ENCODE measurements at places on chromosomes 16 and 17.
A peak's percentile ranks its signal among the peaks of the same experiment; 100 is the strongest.

- no peak for DNase-seq
Observed at GRCh38 chr17:79033741-79034501, 10.0 kb downstream of the C1QTNF1 start.

GRCh38 chr17:1905190-1905913 lies 75.5 kb downstream of the RPA1 start:
- no peak for DNase-seq

DNA sequence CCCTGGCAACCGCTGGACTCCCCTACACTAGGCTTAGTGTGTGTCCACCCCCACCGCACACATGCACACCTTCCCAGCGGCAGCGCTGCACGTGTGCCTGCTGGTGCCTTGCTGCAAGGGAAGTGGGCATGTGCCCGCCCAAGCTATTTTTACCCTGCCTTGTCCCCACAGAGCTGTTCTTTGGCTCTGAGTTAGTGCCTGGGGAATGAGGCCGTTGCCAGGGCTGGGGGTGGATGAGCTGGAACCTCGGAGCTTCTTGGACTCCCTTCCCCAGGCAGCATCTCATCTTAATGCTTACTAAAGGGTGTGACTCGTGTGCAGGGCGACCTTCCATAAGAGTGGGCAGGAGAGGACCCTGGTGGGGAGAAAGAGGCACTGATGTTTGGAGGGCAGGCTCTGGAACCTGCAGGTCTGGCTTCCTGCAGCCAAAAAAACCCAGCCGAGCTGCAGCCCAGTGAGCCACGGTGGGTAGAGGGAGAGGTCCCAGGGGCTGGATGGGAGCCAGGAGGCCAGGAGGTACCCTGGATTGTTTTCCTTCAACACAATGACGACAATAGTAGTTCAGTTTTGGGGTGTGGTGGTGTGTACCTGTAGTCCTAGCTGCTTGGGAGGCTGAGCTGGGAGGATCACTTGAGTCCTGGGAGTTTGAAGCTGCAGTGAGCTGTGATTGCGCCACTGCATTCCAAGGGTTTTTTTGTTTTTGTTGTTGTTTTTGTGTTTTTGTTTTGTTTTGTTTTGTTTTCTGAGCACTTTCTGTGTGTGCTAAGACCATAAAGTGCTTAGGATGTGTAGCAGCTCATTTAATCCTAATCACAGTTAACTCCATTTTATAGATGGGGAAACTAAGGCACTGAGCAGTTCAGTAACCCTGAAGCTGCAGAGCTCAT lies 119.1 kb downstream of the RAB11FIP4 start:
- DNase-seq, result no peak

DNA sequence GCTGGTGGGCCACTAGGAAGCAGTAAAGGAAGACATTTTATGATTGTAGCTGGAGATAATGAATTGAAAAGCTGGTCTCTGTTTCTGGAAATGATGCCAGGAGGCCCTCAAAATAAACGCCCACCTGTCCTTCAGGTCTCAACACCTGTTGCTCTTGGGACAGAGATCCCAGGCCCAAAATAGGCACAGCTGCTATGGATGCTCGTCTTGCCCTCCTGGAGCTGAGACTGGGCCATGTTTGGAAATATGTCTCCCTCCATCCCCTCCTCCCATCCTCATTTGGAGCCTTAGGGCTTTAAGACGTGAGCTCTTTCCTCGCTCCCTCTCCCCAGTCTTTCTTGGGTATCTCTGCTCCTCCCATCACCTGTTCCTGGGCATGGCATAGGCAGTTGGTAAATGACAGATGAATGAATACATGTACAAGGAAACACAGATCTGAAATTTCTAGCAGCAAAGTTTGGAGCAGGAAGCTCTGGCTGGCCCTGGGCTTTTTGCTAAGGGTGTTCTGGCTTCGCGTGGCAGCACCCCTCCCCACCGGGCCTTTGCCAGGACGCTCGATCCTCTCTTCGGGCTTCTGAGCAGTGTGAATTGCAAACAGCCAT lies 33.3 kb downstream of the MYH3 start:
- DNase-seq, result no peak

- no peak for DNase-seq
Observed at GRCh38 chr16:13269905-13270528, 368.6 kb downstream of the SHISA9 start.

DNA sequence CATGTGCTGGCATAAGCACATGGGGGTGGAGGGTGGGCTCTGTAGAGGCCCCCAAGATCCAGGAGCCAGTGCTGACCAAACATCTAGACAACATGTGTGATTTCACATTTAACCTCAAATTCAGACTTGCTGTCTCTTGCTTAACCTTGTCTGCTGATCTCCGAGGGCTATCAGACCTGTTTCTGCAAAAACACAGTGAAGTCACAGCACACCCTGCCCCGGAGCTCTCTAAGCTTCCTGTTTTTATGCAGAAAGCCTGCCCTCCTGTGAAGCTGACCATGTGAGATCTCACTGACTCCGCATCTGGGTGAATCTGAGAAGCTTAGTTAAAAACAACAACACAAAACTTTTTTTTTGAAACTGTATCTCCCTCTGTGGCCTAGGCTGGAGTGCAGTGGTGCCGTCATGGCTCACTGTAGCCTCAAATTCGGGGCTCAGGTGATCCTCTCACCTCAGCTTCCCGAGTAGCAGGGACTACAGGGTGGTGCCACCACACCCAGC lies 6.6 kb upstream of the DPEP2 start:
- peak; percentile 34 for DNase-seq

DNA sequence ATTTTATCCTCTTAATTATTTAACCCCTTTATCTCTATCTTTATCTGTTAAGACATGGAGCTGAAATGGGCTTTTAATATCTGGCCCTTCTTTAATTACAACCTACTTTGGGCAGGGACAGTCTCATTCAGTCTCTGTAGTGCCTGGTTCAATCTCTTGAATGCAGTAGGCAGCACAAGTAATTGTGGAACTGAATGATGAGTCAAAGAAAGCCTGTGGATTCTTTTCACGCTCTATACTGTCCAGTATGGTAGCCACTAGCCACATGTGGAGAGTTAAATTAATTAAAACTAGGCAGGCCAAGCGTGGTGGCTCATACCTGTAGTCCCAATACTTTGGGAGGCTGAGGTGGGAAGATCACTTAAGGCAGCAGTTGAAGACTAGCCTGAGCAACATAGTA lies 9.3 kb downstream of the BPTF start:
- DNase-seq, result no peak

- peak; percentile 10 for DNase-seq
Observed at GRCh38 chr17:3025421-3026124, 37.8 kb downstream of the OR1D5 start.

DNA sequence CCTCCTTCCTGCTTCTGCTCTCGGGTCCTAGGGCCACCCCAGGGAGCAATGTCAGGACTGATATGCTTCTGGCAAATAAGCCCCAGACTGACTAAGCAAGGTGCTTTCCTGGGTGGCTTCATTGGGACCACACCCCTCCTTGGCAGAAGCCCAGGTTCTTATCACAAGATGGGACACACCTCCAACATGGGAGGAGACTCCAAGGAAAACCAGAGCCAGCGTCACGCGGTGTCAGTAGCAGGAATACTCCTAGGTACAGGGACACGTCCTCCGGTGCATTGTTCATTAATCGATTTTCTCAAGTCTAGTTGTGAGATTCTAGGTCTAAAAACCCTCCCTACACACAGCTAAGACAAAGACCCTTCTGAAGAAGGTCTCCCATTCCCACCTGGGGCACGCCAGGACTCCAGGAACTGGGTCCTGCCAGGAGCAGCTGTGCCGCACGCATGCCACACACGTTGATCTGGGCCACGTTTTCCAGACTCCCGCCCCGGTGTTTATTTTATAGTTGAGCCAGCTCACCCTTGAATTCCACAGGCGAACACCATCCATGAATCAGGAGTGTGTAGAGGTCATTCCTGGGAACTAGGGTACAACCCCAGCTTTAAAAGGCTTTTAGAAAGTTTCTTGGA lies 30.8 kb downstream of the FA2H start:
- DNase-seq, result no peak

DNA sequence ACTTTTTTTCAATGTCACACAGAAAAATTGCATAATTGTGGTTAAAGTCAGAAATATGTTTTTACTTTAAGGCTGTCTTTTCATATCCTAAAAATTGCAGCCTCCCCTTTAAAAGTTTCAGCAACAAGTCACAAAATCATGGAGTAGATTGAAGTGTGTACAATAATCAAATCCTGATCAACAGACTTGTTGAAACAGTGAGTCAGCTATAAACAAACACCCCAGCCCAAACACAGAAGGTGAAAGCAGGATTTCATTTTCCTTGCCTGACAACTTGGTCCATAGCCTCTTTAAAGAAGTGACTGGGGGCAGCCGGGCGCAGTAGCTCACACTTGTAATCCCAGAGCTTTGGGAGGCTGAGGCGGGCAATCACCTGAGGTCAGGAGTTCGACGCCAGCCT lies 59.9 kb downstream of the WNT3 start:
- DNase-seq, result no peak

DNA sequence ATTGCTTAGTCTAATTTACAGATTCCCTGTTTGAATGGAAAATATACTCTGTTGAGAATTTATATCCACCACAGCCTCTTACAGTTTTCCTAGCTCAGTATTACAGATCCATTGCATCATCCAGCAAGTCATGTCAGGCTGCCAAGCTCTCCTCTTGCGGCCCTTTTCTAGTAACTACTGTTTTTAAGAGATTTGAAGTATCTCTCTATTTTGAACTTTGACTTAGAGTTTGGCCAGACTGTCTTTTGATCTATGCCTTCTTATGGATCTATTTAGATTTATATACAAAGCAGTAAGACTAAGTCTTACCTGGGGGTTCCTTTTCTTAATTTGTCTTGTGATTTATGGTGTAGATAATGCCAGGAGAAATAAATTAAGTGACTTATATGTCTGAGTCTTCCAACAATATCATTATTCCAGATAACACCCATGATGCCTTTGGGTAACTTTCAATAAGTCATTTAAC lies 53.1 kb upstream of the ABCC11 start:
- no peak for DNase-seq

GRCh38 chr17:49111934-49112333 lies 20.6 kb upstream of the B4GALNT2 start:
- no peak for DNase-seq

GRCh38 chr16:1637526-1637925 lies 25.4 kb downstream of the CRAMP1 start:
- DNase-seq, result no peak

GRCh38 chr17:4375039-4375748 lies 8.7 kb upstream of the UBE2G1 start:
- no peak for DNase-seq

GRCh38 chr17:48681609-48682008 lies 40.7 kb downstream of the PRAC1 start:
- DNase-seq, result no peak

GRCh38 chr17:48513666-48514455 lies 16.9 kb downstream of the HOXB1 start:
- no peak for DNase-seq

DNA sequence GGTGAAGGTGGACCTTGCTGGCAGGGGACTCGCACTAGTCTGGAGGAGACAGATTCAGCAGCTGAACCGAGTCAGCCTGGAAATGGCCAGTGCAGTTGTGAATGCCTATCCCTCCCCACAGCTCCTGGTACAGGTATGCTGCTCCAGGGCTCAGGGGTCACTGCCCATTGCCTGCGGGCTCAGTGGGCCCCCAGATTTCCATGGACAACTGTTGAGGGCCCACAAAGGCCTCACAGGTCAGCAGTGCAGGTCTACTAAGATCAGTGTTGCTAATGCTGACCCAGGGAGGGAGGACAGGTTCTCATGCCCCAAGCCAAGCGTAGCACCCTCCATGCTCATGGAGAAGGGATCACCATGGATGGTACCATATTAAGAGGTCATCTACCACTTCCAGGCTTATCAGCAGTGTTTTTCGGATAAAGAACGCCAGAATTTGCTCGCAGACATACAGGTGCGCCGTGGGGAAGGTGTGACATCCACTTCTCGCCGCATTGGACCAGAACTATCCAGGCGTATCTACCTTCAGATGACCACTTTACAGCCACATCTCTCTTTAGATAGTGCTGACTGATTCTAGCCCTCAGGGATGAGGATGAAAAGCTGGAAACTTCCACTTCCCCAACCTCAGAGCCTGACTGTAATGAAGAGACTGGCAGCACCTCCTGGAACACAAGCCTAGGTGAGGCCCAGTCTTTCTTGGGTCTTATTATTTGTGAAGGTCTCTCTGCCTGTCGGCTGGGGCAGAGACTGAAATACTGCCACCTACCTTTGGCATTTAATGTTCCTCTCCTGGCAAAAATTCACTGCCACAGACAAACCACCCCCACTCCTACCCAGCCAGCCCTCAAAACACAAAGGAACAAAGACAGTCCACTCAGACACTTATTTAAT lies 7.6 kb downstream of the EME1 start:
- DNase-seq, result no peak

DNA sequence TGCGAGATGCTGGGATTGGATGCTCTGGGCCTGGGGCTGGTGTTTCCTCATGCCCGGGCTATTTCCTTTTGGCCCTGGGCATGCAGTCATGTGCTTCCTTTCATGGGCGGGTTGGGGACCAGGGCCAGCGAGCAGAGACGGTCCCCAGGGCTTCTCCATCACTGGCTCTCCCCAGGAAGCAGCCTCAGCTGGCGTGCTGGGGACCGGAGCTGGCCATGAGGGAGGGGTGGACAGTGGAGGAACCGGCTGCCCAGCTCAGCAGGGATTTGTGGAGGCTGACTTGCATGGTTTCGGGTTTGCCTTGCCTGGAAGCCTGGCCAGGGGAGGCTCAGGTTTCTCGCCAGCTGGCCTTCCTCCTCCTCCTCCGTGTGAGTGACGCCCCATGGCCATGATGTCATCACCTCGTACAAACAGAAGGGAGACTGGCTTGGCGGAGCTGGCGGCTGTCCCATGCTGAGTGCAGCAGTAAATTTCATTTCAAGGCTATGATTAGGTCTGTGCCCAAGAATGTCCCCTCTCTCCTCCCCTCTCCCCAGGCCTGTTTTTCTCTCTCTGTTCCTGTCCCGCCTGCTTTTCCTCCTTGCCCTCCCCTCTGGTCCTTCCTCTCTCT lies 8.9 kb upstream of the TIMP2 start:
- no peak for DNase-seq

- no peak for DNase-seq
Observed at GRCh38 chr17:9932491-9932890, 27.4 kb upstream of the RCVRN start.

DNA sequence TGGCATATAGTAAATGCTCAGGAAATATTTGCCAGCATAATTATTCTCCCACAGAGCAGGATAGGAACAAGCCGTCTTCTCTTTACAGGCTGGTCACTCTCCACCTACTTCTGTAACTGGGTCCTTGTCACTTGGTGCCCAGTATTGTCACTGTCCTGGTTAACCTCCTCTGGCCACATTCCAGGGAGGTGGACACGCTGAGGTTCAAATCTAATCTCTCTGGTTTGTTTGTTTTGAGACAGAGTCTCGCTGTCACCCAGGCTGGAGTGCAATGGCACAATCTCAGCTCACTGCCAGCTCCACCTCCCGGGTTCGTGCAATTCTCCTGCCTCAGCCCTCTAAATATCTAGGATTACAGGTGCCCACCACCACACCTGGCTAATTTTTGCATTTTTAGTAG lies 15.6 kb downstream of the SBK1 start:
- DNase-seq, result no peak

- DNase-seq, result no peak
Observed at GRCh38 chr17:693791-694638, 20.6 kb downstream of the VPS53 start.

GRCh38 chr16:58499615-58500351 lies at the start of gene NDRG4:
NDRG4 (plus strand) TSS chr16:58500143; CDS start chr16:58500249, 106 bp downstream.
- peak; percentile 42 for DNase-seq

Data from activated T-cell treated with anti-CD3 and anti-CD28 coated beads, Interleukin-2, amount 50 U/mL, for 1 hour (primary cell).